ENCODE measurements at places on chromosomes 5 and 9. TPM values are rescaled to one million over a fixed set of nuclear protein-coding genes. Genes with fewer than 3 reads are reported as not detected.

- no peak for DNase-seq
Observed at GRCh38 chr9:100084734-100085133, 14.1 kb downstream of the ERP44 start.

GRCh38 chr5:81361600-81361999, 32.3 kb downstream of the ACOT12 start:
- no peak for DNase-seq

GRCh38 chr9:134870301-134870694, 10.3 kb upstream of the FCN2 start:
- DNase-seq = no peak

GRCh38 chr9:93955111-93955980, at the start of gene BARX1:
Gene BARX1, minus strand, starts transcription at chr9:93955355. Its CDS starts 209 bp downstream, at chr9:93955146.
- peak; percentile 15 for DNase-seq

DNA sequence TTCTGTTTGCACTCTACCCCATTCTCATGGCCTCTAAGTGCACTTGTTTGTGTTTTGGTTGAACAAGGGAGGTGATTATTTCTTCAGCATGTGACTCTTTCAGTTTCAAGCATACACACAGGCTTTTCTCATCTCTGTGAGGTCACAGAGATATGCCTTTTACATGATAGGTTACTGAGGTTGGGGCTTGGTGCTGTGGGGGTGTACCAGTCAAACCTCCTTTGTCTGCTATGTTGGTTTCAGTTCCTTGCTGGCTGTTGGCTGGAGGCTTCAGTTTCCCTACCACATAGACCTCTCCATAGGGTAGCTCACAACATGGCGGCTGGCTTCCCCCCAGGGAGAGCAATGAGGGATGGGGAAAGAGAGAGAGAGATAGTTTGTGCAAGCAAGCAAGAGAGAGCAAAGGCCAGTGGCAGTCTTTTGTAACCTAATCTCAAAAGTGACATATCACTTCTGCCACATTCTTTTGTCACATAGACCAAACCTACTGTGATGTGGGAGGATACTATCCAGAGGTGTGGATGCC, 96.7 kb upstream of the SEMA6A start:
- DNase-seq = no peak

DNA sequence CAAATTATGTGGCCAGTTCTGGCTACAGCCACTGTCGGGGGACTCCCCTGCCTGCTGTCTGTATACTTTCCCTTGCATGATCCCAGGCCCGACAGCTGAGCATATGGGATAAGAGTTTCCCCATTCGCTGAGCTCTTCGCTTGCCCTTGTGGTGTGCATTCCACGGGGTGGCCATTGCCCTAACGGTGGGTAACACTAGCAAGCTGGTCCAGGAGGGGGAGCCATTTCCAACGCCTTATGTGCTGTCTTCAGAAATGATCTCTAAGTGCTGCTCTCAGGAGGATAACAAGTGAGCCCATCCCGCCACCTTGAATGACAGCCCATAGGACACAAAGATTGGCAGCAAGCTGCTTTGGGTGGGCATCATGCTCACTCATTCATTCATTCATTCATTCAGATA, 190.9 kb downstream of the FSTL4 start:
- DNase-seq = no peak

- DNase-seq = no peak
Observed at GRCh38 chr5:153544706-153545105, 54.2 kb downstream of the GRIA1 start.

DNA sequence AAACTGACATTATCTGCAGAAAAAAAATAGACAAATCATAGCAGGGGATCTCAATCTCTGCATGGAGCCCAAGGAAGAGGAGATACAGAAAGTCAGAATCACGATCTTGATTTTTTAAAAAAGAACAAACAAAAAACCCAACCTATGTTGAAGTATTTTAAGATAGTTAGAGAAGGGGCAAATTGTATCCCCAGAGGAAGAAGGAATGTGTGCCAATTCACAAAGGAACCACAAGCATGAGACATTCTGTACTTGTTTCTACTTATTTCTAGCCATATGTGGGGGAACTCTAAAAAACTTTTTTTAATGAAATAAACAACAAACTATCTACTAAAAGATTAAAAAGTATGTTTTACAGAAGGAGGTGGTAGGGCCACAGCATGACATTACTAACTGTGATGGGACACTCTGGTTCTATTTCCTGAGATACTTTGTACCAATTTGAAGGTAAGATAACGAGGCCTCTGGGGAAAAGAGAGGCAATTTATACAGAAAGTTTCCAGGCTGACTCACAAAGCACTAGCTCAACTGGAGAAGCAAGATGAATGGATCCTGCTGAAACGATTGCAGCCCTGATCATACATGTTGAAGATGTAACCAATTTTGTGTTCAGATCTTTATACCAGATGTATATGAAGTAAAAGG, 22.5 kb downstream of the RANBP3L start:
- no peak for DNase-seq

GRCh38 chr9:71357346-71357745, 235.9 kb upstream of the TRPM3 start:
- no peak for DNase-seq

DNA sequence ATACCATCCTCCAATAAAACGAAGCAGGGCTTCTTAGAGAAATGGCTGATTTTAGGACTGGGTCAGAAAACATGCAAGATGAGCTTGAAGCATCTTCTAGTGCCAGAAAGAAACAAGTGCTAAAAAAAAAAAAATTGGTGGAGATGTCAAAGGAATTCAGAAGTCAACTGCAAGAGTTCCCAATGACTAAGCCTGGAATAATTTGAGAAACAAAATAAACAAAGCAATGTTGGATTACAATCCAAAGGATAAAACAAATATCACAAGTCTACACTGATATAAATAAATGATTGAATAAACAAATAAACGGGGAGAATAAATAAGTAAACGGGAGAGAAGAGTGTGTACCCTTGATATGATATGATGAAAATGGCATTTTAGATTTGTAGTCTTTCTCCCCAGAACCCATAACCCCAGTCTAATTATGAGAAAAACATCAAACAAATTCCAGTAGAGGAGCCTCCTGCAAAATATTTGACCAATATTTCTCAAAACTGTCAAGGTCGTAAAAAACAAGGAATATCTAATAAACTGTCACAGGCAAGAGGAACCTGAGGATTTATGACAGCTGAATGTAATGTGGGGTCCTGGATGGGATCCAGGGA, 63.5 kb upstream of the CCL21 start:
- no peak for DNase-seq

DNA sequence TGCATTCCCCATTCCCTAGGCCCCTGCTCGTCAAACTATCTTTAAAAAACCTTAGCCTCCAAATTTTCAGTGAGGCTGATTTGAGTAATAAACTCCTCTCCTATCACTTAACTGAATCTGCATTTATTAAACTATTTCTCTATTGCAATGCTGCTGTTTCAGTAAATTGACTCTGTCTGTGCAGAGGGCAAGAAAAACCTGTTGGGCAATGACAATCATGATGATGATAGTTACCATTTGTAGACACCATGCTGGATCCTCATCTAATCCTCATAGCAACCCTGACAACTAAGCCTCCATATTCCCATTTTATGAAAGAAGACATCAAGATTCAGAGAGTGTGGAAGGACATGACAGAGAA, 212.9 kb downstream of the TRIM32 start:
- DNase-seq = no peak

GRCh38 chr5:3020426-3020825, 268.9 kb upstream of the IRX2 start:
- no peak for DNase-seq

- no peak for DNase-seq
Observed at GRCh38 chr5:151465476-151465875, 18.1 kb downstream of the SLC36A1 start.

DNA sequence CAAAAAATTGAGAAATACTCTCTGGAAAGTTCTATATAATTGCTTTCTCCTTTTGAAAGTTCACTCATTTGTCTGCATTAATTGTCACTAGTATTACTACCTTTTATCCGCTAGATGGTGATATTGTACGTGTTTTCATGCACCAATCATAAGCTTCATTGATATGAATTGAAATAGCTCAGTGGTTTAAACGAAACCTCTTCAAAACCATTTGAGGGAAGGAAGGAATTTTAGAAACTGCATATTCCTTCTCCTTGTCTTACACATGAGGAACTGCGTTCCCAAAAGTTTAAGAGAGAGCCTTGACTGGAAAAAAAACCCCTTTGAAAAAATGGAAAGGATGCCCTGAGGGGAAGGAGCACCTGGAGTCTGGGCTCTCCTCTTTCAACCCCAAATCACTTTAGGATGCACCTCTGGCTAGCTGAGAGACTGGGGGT, 98.6 kb downstream of the YTHDC2 start:
- DNase-seq = peak; percentile 14

DNA sequence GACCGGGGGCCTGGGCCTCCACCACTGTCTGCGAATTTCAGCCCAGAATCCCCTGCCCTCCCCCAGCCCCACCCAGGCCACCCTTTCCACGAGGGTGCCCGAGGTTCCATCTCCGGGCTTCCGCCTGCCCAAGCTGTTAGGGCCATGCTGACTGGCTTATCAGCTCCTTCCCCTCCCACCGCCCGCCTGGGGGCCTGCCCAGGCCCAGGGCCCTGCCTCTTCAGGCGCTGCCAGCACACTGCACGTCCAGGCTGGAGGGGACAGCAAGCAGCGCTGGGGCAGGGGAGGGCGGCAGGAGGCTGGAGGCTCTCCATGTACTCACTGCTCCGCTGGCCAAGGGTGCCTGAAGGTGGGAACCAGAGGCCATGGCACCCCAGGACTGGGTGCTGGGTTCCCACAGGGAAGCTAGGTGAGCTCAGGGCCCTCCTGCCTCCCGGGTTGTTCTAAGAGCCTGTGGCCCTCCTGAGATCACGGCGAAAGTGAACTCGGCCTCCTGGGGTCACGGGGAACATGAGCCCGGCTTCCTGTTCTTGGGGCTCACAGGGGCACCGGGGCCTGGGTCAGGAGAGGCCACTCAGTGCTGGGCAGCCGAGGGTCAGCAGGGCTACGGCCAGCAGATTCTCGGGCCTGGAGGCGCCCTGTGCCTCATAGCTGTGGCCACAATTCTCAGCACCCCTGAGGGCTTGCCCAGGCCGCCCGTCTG, 57.7 kb upstream of the EGFL7 start:
- DNase-seq = no peak

DNA sequence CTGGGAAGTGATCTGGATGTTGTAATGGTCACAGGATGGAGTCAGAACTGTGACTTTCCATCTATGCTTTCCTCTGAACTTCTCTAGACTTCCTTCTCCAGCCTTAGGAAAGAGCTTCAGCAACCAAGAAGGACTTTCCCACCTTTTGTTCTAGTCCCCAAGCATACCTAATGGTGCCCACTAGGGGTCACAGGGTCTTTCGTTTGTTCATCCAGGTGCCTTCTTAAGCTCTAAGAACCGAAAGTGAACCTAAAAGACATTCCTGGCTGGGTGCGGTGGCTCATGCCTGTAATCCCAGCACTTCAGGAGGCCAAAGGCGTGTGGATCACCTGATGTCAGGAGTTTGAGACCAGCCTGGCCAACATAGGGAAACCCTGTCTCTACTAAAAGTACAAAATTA, 1.8 kb upstream of the WNT8A start:
- DNase-seq = no peak

GRCh38 chr9:19488721-19489120, 79.9 kb downstream of the ACER2 start:
- no peak for DNase-seq

GRCh38 chr5:147484708-147485020, 25.2 kb downstream of the DPYSL3 start:
- no peak for DNase-seq

- no peak for DNase-seq
Observed at GRCh38 chr5:148902478-148902877, 76.1 kb downstream of the ADRB2 start.

DNA sequence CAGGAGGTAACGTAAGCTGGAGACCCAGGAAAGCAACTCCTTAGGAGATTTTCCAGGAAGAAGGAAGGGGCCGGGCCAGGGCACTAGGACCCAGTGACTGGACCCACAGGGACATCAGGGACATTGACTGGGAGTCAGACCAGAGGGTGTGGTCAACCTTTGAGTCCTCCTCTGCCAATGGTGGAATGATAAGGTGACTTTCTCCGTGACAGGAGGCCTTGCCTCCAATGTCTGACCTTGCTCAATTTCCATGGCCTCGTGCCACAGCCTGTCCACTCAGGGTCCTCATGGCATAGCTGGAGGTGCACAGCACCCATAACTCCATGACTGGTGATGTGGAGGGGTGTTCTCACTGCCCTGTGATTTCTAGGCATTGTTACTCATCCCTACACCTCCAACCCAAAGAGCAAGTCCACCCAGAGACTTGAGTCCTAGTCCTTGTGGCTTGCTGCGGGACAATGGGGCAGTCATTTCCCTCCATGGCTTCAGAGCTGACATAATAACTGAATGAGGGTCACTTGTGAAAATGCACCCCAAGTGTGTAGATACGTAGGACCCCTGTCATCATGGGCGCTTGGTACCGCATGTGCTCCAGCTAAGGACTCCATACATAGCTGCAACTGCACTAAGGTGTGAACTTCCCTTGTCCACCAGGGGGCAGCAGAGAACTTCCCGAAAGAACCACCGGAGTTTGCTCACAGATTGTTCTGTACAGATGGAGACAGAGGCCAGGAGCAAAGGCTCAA, 4.1 kb upstream of the AMBP start:
- DNase-seq = peak; percentile 48

DNA sequence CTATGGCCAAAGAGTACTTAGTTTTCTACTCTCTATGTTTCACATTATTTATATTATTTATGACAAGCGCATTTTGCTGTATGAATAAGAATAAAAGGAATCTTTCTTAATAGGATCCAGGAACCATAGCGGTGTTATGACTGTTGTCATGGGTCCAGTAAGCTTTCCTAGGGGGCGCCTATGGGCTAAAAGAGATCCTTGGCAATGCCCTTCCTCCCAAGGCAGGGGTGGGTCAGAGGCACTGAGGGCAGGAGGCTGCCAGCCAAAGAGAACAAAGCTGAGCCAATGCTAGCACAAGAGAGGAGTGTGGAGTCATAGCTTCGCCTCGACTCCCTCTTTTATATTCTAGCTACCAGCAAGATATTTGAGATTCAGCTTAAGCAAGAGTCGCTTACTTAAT, 98.4 kb upstream of the GNAQ start:
- no peak for DNase-seq

The DRD1 gene
- polyA plus RNA-seq = not detected

The TLX3 gene
- not detected for polyA plus RNA-seq

The CCL28 gene
- 0.32 TPM for polyA plus RNA-seq

The ANKRD34B gene
- 0.43 TPM for polyA plus RNA-seq

The SPOCK1 gene
- polyA plus RNA-seq = 2.1 TPM

The UBAP1 gene
- polyA plus RNA-seq = 32.5 TPM

The TMEM8B gene
- 2.6 TPM for polyA plus RNA-seq

The NDUFAF2 gene
- polyA plus RNA-seq = 29.5 TPM

The ITGA2 gene
- not detected for polyA plus RNA-seq

The FOXD4L3 gene
- not detected for polyA plus RNA-seq

The NRG2 gene
- polyA plus RNA-seq = not detected

The TMOD1 gene
- 0.81 TPM for polyA plus RNA-seq

The ADAMTS6 gene
- polyA plus RNA-seq = not detected

The TMEM215 gene
- not detected for polyA plus RNA-seq

The OR1Q1 gene
- not detected for polyA plus RNA-seq

The SVEP1 gene
- not detected for polyA plus RNA-seq

Data from CD14-positive monocyte (primary cell).